ENCODE measurements at places on chromosomes 13 and 19. TPM values are rescaled to one million over a fixed set of nuclear protein-coding genes. Genes with fewer than 3 reads are reported as not detected.

TMEM38A gene
- 0.29 TPM for total RNA-seq

GRCh38 chr13:64688893-64689677 lies 2541.1 kb downstream of the PCDH9 start:
- H3K4me1 ChIP-seq = no peaks in the 10 kb centered on the region
- H3K27me3 ChIP-seq = no peaks in the 10 kb centered on the region
- no peak overlapping the region for H3K4me3 ChIP-seq
- no peak for DNase-seq
- no peaks in the 10 kb centered on the region for H3K36me3 ChIP-seq

GRCh38 chr19:31146546-31147183 lies 202.6 kb downstream of the TSHZ3 start:
- DNase-seq = no peak
- no peak overlapping the region for H3K4me3 ChIP-seq
- no peaks in the 10 kb centered on the region for H3K4me1 ChIP-seq
- no peak overlapping the region for H3K27ac ChIP-seq
- no peaks in the 10 kb centered on the region for H3K27me3 ChIP-seq

DNA sequence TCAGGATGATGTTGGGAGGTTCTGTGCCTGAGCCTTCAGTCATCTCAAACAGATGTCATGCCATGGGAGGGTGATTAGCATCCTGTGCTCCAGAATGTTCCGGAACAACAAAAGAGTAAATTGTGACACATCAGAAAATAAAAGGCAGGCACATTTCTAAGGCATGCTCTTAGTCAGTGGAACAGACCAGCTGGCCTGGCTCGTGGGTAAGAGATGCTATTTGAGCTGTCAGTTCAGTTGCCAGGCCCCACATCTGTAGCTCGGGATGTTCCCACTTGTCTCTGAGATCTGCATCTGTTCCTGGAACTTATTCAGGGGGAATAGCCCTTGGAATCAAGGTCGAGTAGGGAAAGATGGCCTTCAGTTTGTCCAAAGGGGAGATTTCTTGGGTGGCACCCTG lies 26.0 kb downstream of the OLFM4 start:
- no peaks in the 10 kb centered on the region for H3K27me3 ChIP-seq
- H3K4me1 ChIP-seq = no peaks in the 10 kb centered on the region
- H3K27ac ChIP-seq = no peak overlapping the region
- no peak for DNase-seq

- H3K36me3 ChIP-seq = no peaks in the 10 kb centered on the region
- H3K27me3 ChIP-seq = no peaks in the 10 kb centered on the region
- H3K27ac ChIP-seq = peak overlapping the region; percentile 62
- H3K4me1 ChIP-seq = peaks cover 22% of the 10 kb centered on the region
Measured at GRCh38 chr13:46665633-46666482, 112.9 kb downstream of the LRCH1 start.

CYP2F1 gene
- total RNA-seq = 4.5 TPM

DNA sequence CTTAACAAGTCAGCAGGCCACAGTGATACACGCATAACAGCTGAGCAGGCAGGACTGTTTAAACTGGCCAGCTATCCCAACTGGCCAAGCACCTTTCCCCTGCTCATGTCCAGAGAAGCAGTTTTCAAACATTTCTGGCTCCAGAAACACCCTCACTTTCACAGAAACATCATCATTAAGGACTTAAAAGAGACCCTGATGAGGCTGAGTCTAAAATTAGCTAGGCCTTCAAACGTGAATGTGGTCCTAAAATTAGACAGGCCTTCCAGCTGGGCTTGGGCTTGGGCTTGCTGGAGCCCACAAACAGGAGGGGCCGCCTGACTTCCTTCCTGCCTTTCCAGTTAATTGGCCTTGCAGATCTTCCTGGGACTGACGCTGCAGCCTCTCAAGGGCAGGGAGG lies 334.2 kb downstream of the DNAJC15 start:
- H3K27ac ChIP-seq = no peak overlapping the region
- H3K4me1 ChIP-seq = peaks cover 5% of the 10 kb centered on the region
- DNase-seq = no peak
- no peak overlapping the region for H3K4me3 ChIP-seq
- H3K36me3 ChIP-seq = no peaks in the 10 kb centered on the region
